ENCODE measurements at places on chromosomes 2 and 18.

GRCh38 chr2:29130295-29130694 is 15.1 kb downstream of the CLIP4 start:
- peak; percentile 88 for DNase-seq

DNA sequence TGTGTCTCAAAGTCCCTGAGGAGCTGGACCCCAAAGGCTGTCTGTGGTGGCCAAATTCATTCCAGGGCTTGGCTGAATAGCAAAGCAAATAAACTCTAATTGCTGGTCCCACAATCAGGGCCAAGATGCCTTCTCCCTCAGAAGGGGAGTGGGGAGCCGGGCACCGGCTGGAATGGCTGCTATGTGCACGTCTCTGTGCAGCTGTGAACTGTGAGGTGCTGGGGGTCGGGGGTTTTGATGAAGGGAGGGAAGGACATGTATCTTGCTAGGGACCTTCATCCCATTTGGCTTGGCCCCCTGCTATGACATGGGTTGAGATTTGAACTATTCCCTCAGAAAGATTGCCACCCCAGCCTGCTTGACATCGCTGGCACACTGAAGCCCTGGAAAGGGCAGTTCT is 60.4 kb downstream of the CIB4 start:
- DNase-seq = no peak

- DNase-seq = peak; percentile 46
These were observed 80.0 kb downstream of the EXOC6B start for GRCh38 chr2:72745679-72746368.

DNA sequence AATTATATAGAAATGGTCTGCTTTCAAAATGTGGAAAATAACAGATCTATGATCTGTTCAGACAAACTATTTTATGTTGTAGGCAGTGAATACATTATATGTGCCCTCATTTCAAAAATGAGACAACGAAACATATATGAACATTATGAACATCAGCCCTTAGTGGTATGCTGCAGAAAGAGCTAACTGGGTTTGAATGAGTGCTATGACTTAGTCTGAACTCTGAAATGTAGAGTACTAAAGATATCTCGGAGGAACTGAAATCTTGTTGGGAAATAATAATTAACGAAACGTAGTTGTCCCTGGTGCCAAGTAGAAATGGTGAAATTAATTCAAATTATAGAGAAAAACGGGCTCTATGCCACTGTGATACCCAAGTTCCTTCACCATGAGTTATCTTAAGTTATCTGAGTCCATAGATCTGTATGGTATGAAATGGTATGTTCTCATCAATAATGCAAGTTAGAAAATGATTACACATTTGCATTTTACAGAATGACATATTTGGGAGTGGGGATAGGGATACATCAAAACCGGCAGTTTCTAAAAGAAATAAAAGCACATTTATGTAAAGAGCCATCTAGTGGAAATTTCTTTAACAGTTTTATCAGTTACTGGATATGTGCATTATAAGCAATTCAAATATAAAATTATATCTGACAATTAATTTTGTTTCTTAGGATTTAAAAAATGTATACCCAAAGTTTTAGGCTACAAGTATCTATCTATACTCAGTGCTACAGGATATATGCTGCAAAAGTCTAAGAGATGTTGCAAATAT is 26.7 kb downstream of the STARD6 start:
- DNase-seq = no peak

DNA sequence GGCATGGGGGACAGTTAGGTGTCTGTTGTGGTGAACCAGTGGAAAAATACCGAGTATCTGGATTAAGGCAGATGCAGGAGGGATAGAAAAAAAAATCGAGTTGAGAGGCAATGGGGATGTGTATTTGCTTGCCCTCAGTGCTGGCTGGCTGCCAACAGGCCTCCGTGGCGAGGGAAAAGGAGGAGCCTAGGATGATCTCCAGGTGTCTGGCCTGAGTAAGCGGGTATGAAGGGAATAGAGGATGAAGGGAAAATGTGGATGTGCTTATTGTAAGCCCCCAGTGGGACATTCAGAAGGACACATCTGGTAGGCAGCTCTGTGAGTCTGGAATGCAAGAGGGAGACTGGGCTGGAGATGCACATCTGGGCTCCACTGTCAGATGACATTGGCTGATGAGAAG is 22.8 kb downstream of the KCNS3 start:
- DNase-seq = no peak

- DNase-seq = no peak
These were observed 144.0 kb downstream of the TMEM163 start for GRCh38 chr2:134574611-134575330.

- no peak for DNase-seq
These were observed 937 bp downstream of the EGR4 start for GRCh38 chr2:73292316-73292905.

DNA sequence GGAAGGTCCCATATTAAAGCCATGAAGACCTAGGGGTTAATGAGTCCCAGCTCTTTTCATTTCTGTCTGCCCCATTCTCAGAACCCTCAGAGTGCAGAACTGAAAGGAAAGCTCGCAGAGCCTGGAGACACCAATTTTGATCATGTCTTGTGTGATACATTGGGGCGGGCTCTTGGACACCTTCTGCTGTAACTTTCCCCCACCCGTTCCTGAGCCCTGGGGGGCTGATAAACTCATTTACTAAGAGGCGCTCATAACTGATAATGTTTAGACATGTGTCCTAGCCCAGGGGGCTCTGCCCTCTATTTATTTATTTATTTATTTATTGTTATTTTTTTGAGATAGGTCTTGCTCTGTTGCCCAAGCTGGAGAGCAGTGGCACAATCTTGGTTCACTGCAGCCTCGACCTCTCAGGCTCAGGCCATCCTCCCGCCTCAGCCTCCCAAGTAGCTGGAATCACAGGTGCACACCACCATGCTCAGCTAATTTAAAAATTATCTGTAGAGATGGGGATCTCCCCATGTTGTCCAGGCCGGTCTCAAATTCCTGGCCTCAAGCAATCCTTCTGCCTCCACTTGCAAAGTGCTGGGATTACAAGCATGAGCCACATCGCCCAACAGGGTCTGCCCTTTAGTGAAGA is 72.4 kb upstream of the HAAO start:
- DNase-seq = no peak

GRCh38 chr2:145864501-145864900 is 1344.6 kb upstream of the ZEB2 start:
- no peak for DNase-seq

DNA sequence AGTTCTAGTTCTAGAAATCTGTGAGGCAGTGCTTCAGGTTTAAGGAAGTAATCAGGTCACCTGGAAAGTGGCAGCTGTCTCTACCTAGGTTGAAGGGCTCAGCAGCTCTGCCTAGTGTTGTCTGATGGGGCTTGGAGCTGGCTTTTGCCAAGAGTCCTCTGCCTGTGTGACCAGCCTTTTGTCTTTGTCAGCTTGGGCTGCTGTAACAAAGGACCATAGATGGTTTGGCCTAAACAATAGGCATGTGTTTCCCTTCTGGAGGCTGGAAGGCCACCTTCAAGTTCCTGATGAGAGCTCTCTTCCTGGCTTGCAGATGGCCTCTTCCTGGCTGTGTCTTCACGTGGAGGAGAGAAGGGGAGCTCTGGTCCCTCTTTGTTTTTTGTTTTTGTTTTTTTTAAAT is 13.3 kb downstream of the UBE2F start:
- DNase-seq = no peak

DNA sequence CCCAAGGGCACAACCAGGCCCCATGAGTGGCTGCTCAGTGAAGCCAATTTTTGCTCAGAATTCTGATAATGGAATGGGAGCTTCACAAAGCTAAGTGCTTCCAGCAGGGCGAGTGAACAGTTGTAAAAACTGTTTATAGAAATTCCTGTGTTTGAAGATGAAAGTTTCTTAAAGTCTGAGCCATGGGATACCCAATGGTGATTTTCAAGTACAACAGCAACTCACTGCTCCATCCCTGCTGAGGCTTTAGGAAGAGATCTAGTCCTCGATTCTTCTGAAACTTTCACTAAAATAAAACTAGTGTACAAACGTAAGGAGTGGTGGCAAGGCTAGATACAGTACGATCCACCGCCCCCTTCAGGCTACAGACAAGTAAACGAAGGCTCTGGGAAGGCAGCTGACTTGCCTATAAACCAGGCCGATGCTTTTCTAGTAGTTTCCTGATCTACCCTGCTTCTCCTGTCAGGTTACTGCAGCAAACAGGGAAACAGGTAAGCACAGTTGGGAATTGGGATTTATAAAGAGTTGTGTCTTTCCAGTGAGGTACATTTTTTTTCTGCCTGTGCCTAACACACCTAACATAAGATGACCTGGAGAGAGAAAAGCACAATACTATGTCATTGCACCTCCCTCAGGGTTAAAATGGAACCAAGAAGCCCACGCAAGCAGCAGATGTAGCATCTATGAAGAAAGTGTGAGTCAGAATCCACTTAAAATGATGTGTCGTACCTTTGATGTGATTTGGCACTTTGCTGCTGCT is 108.7 kb downstream of the UXS1 start:
- DNase-seq = no peak

GRCh38 chr2:184006998-184007397 is 591.3 kb upstream of the ZNF804A start:
- DNase-seq = no peak

Data from astrocyte (in vitro differentiated cells and primary cell).